ENCODE measurements at places on chromosomes 1 and 21.

GRCh38 chr1:231213831-231214573, 27.0 kb upstream of the GNPAT start:
- no peak for DNase-seq
- no peaks in the 10 kb centered on the region for H3K36me3 ChIP-seq
- H3K4me3 ChIP-seq, result no peak overlapping the region
- H3K27me3 ChIP-seq, result peaks cover 26% of the 10 kb centered on the region

DNA sequence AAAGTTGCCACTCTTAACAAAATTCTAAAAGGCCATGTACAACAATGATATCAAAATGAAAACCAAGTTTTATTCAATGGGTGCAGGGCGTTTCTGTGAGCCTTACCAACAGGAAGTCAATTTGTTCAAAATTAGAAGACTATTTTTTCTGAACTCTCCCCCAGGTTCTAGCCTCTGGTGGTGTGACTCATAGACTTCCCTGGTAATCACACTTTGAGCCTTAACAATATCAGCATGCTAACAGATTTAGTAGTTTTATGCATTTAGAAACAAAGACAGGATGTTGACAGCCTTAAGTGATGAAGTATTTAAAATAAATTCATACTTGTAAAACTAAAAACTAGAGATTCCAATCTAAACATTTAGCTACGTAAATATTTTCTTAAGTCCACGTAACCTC, 88.4 kb downstream of the LRRC8C start:
- peak; percentile 48 for DNase-seq
- no peak overlapping the region for H3K4me3 ChIP-seq
- no peaks in the 10 kb centered on the region for H3K27me3 ChIP-seq
- H3K27ac ChIP-seq, result no peak overlapping the region
- no peaks in the 10 kb centered on the region for H3K36me3 ChIP-seq

DNA sequence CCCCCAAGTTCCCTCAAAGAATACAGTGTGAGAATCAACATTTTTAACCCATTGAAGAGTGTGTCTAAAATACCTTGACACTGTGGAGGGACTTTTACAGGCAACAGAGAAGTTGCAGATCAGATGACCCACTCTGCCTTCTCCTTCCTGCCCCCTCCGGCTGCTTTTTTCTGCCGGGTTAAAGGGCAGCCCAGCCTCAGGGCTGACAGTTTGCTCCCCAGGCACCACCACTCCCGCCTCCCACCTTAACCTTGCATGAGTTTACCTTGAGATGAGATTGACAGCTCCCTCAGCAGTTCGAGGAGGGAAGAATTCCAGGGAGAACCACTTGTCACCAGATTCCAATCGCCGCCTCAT, 3.2 kb downstream of the MTHFR start:
- no peaks in the 10 kb centered on the region for H3K27me3 ChIP-seq
- no peaks in the 10 kb centered on the region for H3K36me3 ChIP-seq

DNA sequence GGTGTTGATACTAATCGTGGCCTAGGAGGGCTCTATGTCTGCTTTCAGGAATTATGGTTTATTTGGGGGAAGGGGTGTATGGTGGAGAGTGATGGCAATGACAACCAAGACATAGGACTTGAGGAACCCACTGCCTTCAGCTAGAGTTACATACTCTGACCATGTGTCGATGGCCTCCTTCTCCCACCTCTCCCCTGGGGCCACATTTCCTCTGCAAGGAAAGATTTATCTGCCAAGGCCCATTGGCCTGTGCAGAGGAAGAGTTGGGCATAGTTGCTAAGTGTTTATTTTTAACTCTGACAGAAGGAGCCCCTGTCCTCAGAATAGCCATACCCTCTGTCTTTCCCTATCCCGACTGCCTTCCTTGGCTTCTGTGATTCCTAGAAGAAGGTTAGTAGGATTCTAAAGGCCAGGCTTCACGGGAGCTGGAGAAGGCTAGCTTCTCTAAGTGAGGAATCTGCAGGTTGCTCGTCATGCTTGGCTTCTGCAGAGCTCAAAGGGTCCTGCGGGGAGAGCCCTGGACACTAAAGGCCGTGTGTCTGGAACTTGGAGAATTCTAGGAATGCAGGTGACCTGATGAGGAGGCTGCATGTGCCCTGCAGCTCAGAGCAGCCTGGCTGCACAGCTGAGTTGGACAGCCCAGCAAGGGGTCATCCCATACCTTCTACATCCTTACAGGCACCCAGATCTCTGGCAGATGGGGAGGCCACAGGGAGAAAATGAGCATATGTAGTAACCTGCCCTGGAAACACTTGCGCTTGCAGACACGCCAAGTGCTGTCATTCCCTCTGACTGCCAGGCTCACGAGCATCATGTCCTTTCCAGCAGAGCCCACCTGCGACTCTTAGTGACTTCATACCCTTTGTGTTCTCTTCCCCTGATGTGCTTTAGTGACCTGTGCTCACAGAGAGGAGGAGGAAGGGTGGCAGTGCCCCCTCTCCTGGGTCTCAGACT, 9.7 kb downstream of the MAPKAPK2 start:
- no peaks in the 10 kb centered on the region for H3K36me3 ChIP-seq
- H3K27me3 ChIP-seq, result no peaks in the 10 kb centered on the region
- H3K4me3 ChIP-seq, result no peak overlapping the region

DNA sequence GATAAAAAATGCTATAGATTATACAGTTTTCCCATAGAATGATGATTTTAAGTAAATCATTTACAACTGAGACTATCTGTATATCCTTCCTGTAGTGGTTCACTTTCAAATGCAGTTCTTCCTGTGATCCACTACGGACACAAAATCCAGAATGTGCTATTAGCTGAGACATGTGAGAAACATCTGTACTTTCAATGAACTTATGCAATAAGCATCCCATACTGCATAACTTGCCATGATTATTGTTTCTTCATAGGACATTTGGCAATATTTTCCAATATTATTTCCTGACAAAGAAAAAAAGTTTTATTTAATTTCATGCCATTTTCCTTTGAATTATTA, 83.5 kb upstream of the PRDX6 start:
- peak overlapping the region; percentile 58 for H3K27ac ChIP-seq
- H3K27me3 ChIP-seq, result no peaks in the 10 kb centered on the region
- H3K36me3 ChIP-seq, result no peaks in the 10 kb centered on the region
- no peak overlapping the region for H3K4me3 ChIP-seq

DNA sequence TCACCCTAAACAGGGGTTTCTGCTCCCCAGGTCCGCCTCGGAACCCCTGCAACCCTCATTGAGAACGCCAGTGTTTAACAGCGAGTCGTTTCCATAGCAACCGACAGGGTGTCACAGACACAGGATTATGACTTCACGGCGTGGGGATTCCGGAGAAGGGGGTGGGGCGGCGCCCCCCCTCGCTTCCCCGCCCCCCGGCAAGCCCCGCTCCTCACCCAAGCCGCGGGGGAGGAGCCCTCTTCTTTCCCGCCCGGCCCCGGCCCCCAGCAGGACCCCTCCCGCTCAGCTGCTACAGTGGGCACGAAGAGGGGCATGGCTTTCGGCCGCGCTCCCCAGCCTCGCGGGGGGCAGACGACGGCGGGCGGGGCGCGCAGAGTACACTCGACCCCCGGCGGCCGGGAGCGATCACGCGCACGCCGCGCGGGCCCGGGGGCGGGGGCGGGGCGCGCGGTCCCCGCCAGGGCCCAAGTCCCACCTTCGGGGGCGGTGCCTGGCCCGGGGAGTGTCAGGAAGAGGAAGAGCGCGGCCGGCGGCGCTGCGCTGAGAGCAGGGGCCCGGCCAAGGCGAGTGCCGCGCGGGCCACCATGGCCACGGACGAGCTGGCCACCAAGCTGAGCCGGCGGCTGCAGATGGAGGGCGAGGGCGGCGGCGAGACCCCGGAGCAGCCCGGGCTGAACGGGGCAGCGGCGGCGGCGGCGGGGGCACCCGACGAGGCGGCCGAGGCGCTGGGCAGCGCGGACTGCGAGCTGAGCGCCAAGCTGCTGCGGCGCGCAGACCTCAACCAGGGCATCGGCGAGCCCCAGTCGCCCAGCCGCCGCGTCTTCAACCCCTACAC, at the start of gene EFHD2:
Gene EFHD2 (plus strand): TSS at position 501 of the 835 bp plus-strand sequence. CDS start 84 bp downstream, at position 585.
- peak within 1 kb of the TSS; percentile 72 for H3K4me3 ChIP-seq
- H3K36me3 ChIP-seq, result no peaks in the 10 kb centered on the region
- no peaks in the 10 kb centered on the region for H3K27me3 ChIP-seq
- peak within 1 kb of the TSS; percentile 55 for H3K27ac ChIP-seq
- peak; percentile 46 for DNase-seq
- peaks cover 40% of the 10 kb centered on the region for H3K4me1 ChIP-seq

- H3K27ac ChIP-seq, result no peak overlapping the region
- H3K36me3 ChIP-seq, result no peaks in the 10 kb centered on the region
- no peak for DNase-seq
- H3K4me3 ChIP-seq, result no peak overlapping the region
- H3K27me3 ChIP-seq, result no peaks in the 10 kb centered on the region
- no peaks in the 10 kb centered on the region for H3K4me1 ChIP-seq
Observed at GRCh38 chr1:30172299-30172694, 551.1 kb downstream of the MATN1 start.

DNA sequence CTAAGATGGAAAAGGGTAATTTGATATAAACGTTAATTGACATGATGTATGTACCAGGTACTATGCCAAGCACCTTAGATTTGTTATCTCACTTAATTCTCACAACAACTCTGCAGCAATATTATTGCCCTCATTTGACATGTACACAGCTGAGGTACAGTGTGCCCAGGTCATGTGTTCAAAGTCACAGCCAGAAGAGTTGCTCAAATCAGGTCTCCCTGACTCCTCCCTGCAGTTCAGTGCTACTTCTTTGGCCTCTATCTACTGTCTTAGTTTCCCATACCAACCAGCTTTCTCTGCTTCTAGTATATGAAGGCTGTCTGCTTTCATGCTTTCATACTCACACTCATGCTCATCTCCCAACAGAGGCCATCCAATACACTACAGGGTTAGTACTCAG, 15.1 kb downstream of the TBX15 start:
- H3K27ac ChIP-seq, result no peak overlapping the region
- H3K27me3 ChIP-seq, result peaks cover 42% of the 10 kb centered on the region
- H3K36me3 ChIP-seq, result no peaks in the 10 kb centered on the region
- H3K4me1 ChIP-seq, result no peaks in the 10 kb centered on the region
- H3K4me3 ChIP-seq, result no peak overlapping the region

DNA sequence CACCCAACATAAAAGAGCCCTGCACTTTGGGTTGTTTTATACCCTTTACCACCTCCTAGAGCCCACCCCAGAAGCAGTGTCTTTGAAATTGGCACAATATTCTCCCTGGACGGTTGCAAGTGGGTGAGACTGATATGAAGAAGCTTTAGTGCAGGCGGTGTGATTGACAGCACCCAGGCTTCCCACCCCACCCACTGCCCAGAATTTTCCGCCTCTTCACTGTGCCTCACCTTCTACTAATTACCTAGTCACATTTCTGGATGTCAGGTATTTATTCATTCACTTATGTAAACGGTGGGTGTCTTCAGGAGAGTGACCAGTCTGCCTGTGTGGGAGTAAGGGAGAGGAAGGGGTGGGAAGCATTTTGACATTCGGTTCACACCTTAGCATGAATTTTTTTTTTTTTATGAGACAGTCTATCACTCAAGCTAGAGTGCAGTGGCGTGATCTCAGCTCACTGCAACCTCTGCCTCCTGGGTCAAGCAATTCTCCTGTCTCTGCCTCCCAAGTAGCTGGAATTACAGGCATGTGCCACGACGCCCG, 1.7 kb upstream of the FAM89A start:
- peaks cover 4% of the 10 kb centered on the region for H3K4me1 ChIP-seq
- peaks cover 2% of the 10 kb centered on the region for H3K27me3 ChIP-seq
- H3K36me3 ChIP-seq, result no peaks in the 10 kb centered on the region
- H3K4me3 ChIP-seq, result no peak overlapping the region
- no peak for DNase-seq
- H3K27ac ChIP-seq, result no peak overlapping the region

GRCh38 chr1:241716915-241717656, 65.0 kb downstream of the WDR64 start:
- H3K4me1 ChIP-seq, result no peaks in the 10 kb centered on the region
- H3K27ac ChIP-seq, result no peak overlapping the region
- no peak overlapping the region for H3K4me3 ChIP-seq
- H3K36me3 ChIP-seq, result no peaks in the 10 kb centered on the region
- DNase-seq, result peak; percentile 3

DNA sequence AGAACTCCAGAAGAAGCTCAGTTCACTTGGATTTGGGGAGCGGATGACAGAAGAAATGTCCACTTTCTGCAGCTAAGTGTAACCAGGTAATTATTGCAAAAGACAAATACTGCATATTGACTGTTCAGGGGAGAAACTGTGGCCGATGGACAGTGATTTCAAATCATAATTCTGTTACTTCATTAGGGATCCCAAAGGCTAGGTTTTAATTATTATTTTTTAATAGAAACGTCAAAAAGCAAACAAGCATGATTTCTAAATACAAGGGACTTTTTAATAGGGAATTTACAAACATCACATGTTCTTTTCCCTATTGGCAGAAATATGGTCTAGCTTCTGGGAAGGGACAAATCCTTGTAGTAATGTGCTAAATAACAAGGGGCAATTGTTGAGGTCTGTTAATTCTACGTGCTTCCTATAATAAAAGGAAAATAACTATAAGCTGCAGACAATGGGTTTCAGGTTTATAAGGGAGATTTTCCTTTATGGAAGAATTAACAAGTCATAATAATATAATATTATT, 15.5 kb downstream of the DIPK1A start:
- H3K27ac ChIP-seq, result no peak overlapping the region
- no peak for DNase-seq
- H3K4me3 ChIP-seq, result no peak overlapping the region
- H3K4me1 ChIP-seq, result peaks cover 11% of the 10 kb centered on the region
- H3K27me3 ChIP-seq, result no peaks in the 10 kb centered on the region
- no peaks in the 10 kb centered on the region for H3K36me3 ChIP-seq

- H3K4me1 ChIP-seq, result no peaks in the 10 kb centered on the region
- no peaks in the 10 kb centered on the region for H3K36me3 ChIP-seq
- no peak for DNase-seq
- no peak overlapping the region for H3K4me3 ChIP-seq
- no peak overlapping the region for H3K27ac ChIP-seq
Observed at GRCh38 chr1:80225510-80225909, 1219.0 kb upstream of the ADGRL4 start.

GRCh38 chr1:168379104-168379860, 98.6 kb downstream of the TBX19 start:
- DNase-seq, result no peak
- no peak overlapping the region for H3K4me3 ChIP-seq
- no peaks in the 10 kb centered on the region for H3K4me1 ChIP-seq
- H3K27ac ChIP-seq, result no peak overlapping the region

GRCh38 chr21:16583556-16583955, 853.8 kb downstream of the USP25 start:
- peaks cover 14% of the 10 kb centered on the region for H3K4me1 ChIP-seq
- H3K27me3 ChIP-seq, result no peaks in the 10 kb centered on the region
- H3K36me3 ChIP-seq, result no peaks in the 10 kb centered on the region

DNA sequence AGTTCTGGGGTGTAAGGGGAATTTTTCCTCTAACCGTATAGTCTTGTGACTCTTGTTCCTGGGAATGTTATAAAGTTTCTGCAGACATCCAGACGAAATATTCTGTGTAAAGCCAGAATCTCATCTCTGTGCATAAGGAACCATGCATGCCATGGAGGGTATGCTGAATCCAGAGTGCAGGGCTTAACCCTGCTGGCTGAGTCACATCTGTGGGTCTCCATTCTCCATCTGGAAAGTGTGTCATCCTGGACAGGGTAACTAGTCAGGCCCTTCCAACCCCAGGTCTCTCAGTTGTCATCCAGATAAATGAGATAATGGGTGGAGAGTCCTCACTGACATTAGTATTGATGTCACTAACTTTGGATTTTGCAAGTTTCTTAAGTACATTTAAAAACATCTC, 48.8 kb downstream of the ATP5PO start:
- no peak overlapping the region for H3K27ac ChIP-seq
- H3K4me3 ChIP-seq, result no peak overlapping the region
- DNase-seq, result peak; percentile 46
- no peaks in the 10 kb centered on the region for H3K36me3 ChIP-seq

GRCh38 chr1:178344513-178345091, 152.2 kb downstream of the CLEC20A start:
- H3K36me3 ChIP-seq, result no peaks in the 10 kb centered on the region
- peak overlapping the region; percentile 25 for H3K4me3 ChIP-seq
- H3K27ac ChIP-seq, result peak overlapping the region; percentile 89
- DNase-seq, result peak; percentile 91
- H3K27me3 ChIP-seq, result no peaks in the 10 kb centered on the region
